Stimulated activated CD4-positive, alpha-beta T cell treated with anti-CD3 and anti-CD28 coated beads, Interleukin-2, amount 100 ng/mL, for 24 hours (primary cell): ENCODE measurements at places on chromosomes 2 and 18.

DNA sequence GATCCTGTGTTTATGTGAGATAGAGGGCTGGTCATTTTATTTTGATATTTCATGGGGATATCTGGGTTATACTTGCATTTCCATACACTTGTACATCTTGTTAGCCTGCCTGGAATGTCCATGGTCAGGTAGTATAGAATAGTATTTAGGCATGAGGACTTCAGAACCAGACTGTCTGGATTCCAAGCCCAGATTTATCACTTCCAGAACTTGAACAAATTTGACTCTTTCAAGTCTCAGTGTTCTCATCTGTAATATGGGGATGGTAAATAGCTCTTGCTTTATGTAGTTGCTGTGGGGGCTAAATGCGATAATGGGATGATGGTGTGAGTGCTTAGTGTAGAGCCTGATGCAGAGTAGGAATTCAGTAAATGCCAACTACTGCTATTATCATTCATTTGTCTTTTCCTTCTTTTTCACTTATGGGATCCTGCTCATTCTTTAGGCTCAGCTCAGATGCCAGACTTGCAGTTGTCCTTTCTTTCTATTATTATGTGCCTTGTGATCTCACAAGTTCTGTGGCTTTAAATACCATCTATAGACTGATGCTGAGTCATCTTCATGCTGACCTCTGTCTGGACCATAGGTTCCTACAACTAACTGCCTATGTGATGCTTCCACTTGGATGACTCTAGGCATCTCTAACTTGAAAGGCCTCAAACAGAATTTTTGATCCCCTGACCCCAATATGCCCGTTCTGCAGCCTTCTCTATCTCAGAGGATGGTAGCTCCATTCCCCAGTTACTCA lies 67.4 kb downstream of the POLE4 start:
- no peak for DNase-seq

DNA sequence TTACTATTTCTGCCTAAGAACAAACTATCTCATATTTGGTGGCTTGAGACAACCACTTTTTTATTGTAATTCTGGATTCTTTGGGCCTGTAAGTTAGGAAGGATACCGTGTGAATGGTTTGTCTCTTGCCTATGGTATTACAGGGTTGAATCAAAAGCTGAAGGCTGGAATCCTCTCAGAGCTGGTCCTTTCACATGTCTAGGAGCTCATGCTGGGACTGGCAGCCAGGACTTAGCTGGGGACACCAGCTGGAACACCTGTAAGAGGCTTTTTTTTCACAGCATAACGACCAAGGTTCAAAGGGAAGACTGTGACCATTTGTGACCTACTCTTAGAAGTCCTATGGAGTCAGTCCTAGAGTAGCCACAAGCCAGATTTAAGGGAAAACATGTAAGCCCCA lies 226.3 kb downstream of the ZNF804A start:
- DNase-seq, result no peak

DNA sequence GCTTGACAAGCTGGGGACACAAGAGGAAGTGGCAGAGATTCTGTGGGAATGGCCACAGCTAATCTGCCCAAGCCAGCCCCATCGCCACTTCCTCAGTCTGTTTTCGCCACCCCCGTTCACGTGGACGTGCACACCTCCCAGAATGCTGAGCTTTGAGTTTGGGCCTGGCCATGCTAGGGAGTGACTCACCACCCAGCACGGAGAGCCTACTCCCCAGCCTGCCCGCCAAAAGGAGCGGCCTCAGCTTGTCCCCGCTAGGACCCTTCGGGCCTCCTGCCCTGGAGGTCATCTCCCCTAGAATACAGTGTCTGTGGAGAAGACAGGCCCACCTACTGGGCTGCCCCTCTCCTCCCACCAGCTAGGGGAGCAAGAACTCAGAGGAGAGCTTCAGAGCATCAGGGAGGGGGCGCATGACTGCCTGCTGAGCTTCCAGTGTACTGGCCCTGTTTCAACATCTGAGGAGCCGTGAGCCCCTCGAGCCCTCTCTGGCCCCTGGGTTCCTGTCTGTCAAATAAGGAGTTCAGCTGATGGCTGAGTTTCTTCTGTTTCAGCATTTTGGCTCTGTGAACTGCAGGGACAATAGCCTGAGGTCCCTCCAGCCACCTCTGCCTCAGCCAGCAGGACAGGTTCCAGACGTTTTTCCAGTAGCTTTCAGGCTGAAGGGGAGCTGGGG lies 5.1 kb downstream of the SLC35F6 start:
- DNase-seq, result no peak

DNA sequence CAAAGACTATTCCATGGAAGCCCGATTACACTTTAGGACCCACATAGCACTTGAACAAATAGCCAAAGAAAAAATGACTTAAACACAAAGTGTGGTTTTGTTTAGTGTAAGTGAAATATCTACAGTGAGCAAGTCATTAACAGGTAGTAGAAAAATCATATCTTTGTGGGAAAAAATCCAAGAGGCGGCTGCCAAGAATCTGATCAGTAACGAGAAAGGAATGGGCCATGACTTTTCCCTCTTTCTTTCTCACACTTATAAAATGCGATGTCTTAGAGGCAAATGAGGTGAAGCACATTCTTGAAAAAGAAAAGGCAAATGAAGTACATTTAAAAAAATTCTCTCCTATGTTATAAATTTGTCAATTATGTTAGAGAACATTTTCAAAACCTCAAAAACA lies 12.9 kb upstream of the GEMIN6 start:
- DNase-seq, result no peak

GRCh38 chr2:39216346-39217191 lies 27.2 kb downstream of the CDKL4 start:
- DNase-seq, result peak; percentile 62

DNA sequence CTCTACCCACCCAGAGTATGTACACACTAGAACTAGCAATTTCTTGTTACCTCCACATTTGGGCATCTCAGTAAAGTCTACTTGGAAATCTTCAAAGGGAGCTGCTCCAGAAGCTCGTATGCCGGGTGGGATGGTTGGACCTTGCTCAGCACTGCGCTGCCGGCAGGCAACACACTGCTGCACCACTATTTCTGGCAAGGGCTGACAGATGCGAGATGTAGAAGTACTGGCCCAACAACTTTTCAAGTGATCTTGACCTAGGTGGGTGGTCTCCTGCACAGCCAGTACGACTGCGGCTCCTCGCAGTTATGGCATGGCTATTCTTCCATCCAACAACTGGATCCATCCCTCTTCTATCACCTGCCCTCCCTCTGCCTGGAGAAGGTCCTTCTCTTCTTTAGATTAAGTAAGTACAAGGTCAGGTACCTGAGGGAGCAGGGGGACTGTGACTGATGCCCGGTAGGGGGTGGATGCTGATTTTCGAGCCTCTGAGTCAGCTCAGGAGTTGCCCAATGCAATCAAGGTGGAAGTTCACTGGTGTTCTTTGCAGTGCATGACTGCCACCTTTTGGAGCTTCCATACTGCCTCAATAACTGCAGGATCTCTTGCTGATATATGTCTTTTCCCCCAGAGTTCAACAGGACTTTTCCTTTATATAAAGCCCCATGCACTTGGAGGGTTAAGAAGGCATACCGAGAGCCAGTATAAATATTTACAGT lies 100.4 kb upstream of the SLC1A4 start:
- DNase-seq, result no peak

DNA sequence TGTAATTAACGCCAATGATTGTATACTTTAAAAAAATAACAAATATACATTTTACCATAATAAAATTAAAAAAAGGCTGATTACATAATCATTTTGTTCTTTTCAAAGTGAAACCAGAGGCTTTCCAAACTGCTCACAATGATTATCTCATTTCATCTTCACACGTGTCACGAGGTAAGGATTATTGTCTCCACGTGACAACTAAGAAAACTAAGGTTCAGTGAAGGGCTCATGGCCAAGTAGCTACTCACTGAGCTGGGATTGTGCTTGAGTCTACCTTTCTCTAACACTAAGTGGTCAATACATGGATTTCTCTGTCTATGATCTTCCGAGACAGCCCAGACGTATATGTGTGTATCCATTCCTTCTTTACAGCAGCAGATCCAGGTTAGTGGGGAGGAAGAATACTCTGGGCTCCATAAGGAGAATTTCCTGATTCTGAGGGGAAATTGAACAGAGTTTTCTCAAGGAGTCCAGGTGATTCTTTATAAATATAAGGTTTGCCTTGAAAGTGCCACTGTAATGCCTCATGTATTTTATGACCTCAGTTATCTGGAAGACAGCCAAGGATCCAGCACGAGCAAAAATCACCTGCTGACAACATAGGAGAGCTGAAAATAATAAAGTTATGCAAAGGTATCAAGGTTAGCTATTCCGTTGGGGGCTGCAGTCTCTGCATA lies 25.6 kb upstream of the ACSL3 start:
- no peak for DNase-seq

- no peak for DNase-seq
These were observed 22.7 kb upstream of the CASP8 start for GRCh38 chr2:201237486-201238123.
